ENCODE measurements at places on chromosomes 7 and 10.

GRCh38 chr7:101308245-101309085, 13.1 kb downstream of the IFT22 start:
- DNase-seq: peak; percentile 73

GRCh38 chr7:141071260-141071854, 2.5 kb upstream of the TMEM178B start:
- DNase-seq: peak; percentile 53

- DNase-seq: no peak
Measured at GRCh38 chr7:131741446-131741845, 185.0 kb upstream of the PODXL start.

GRCh38 chr10:19498393-19499290, 317.6 kb upstream of the PLXDC2 start:
- no peak for DNase-seq

DNA sequence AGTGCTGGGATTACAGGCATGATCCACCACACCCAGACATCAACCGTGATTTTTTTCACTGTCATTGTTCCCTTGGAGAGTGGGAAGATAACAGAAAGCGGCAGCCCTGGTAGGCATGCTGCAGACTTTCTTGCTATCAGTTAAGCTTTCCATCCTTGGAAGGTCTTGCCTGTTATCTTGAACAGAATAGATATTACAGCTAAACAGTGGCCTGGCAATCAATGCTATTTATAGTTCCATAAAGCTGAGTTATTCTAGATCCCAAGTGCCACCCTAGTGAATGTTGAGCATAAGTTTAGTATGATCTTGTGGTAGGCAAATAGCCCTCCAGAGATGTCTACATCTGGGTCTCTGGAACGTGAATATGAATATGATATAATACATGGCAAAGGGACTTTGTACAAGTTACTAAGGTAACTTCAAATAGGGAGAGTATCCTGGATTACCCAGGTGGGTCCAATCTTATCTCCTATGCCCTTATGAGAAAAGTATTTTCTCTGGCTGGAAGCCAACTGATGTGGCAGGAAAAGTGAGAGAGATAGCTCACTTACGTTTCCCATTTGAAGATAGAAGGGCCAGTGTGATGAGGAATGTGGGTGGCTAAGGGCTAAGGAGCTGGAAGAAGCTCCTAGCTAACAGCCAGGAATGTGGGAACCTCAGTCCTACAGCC, 609.1 kb upstream of the IGFBP3 start:
- no peak for DNase-seq

DNA sequence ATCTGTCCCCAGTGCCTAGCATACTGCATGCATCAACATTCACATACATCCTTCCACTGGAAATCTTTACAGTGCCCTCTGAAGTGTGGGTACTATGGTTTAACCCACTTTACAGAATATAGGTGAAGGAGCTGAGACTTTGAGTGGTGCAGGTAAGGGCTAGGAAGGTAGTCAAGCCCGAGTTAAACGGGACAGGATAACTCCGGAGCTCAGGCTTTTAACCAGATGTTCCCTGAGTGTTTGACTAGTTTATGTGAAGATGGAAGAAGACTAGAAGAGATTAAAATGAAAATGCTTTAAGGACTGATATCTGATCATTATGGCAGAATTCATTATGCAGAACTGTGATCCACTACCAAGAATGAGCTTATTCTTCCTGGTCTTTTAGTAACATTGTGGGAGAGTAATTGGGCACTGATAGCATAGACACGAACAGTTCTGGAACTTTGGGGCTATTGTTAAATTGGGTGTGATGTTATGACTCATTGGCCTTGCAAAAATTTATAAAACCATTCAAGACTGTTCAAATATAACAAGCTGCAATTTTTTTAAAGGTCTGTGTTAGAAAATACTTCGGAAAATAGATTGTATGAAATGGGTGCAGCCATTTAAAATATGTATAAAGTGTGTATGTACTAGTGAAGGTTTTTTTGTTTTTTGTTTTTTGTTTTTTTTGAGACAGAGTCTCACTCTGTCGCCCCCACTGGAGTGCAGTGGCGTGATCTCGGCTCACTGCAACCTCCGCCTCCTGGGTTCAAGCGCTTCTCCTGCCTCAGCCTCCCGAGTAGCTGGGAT, 4.4 kb downstream of the CUL1 start:
- DNase-seq: no peak

- no peak for DNase-seq
Measured at GRCh38 chr10:18264466-18265050, 124.3 kb downstream of the CACNB2 start.

- no peak for DNase-seq
Measured at GRCh38 chr10:2436933-2437332, 630.4 kb upstream of the PFKP start.

- DNase-seq: no peak
Measured at GRCh38 chr10:9745158-9745557, 1272.5 kb upstream of the CELF2 start.

- no peak for DNase-seq
Measured at GRCh38 chr10:7933757-7934156, 115.5 kb downstream of the TAF3 start.

- DNase-seq: no peak
Measured at GRCh38 chr10:79248341-79249185, 98.7 kb upstream of the PPIF start.

DNA sequence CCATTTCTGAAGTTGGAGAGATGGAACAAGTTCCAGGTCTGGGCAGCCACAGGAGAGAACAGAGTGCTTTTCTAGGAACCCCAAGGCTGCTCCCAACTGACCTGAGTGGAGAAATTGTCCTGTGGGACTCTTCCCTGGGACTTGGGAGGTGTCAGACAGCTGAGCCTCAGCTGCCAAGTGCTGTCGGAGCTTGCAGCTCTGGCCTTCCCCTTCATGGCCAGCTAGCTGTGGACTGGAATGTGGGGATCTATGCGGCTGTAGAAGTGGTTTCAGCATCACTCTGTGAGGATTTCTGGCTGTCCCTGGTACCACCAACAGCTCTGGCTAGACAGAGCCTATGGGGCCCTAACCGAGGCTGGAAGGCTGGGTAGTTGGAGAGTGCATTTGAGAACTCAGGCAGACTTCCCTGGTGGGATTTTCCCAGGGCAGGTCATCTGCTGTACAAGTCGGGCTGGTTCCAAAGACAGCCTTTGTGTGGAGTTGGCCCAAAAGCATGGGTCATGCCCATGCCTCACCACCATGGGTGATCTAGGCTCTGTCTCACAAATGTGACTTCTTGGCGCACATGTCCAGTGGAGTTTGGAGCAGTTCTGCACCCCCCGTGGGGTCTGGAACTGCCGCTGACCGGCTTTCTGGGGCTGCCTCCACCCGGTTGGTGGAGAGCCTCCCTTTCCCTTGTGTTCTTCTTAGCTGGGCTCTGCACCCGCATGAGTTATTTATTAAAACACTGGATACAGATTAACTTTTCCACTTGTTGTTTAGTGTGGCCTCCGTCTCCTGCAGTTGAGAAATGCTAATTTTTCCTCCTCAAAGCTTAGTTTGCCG, 10.9 kb downstream of the SUFU start:
- no peak for DNase-seq

DNA sequence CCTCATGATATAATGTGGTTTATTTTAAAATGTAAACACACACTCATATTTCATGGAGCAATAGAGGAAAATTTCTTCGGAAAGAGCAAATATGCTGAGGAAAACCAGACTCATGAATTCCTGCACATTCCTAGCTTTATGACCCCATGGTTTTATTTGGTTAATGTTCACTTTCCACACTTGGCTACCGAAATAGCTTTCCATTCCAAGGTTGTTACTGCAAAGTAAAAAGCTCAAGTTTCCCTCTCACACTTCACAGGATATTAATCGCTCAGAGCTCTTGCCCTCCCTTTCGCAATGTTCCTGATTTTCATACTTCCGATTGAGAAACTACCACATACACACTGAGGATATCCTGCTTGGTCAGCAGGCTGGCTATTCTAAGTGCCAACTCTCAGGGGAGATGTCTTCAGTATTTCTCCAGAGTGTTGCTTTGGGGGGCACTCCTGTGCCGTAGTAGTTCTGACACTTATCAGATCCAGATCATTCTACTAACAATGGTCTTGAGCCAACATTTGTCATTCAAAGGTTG, 77.5 kb upstream of the STEAP1B start:
- no peak for DNase-seq

DNA sequence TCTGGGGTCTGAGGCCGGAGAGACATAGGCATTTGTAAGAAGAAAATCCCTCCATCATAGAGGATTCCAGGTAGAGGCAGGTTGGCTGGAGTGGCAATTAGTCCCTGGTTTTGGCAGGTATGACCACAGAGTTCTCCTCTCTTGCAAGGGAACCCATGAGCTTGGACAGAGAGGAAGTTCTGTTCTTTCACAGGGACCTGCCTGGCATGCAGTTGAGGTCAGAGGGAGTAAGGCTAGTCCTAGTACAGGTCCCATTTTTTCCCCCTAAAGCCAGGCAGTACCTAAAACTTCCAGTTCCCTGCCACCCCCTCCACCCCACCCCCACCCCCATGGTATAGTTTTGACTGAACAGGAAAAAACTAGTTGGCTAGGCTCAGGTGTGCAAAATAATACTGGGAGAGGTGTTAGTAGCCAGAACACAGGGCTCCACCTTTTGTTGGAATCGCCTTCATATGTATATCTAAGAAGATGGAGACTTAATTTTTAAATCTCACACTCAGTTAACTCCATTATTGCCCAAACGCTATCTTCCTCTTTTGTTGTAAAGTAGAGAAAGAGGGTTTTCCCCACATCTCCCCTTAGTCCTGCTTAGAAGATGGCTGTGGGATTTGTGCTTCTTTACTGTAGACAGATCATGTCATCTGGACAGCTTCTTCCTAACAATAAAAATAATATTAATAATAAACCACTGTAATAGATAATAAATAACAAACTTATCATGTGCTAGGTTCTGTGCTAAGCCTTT, 188.1 kb downstream of the TCF7L2 start:
- no peak for DNase-seq

DNA sequence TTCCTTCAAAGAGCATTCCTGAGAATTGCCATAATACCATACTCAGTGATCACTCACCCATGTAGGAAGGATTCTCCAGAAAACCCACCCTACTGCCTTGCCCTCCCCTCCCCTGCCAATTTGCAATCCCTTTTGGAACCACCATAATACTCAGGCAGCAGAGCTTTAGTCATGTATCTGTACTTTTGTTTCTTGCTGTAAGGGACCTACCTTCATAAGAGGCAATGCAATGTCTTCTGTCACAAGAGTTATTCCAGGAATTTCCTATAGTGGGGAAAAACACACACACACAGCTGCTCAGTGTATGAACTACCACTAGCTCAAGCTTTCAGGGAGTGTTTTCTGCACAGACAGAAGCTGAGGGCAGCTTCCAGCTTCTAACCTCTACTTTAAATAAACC, 67.0 kb downstream of the GSAP start:
- DNase-seq: no peak

DNA sequence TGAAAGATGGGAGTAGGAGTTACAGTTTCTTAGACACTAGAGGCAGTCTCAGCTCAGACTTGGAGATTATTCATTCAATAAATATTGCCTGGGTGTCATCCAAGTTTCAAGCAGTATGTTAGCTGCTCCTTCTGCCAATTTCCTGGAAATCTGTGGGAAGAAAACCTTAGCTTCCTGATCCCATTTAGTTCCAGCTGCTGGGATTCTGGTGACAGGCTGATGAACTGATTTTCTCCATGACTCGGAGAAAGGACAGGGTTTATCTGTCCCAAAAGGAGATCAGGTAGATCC, 95.8 kb downstream of the CLEC2L start:
- DNase-seq: no peak

GRCh38 chr10:119395280-119396007, 147.1 kb downstream of the RGS10 start:
- DNase-seq: no peak

Measured in activated T-cell treated with anti-CD3 and anti-CD28 coated beads, Interleukin-2, amount 50 U/mL, for 24 hours (primary cell).